ENCODE measurements at places on chromosomes 2 and 18. TPM values are rescaled to one million over a fixed set of nuclear protein-coding genes. Genes with fewer than 3 reads are reported as not detected.

The TMEM18 gene
- total RNA-seq = 19.4 TPM

The PFN4 gene
- total RNA-seq = 0.64 TPM

The TTLL4 gene
- total RNA-seq = 19.9 TPM

The GPR45 gene
- total RNA-seq = not detected

The MOGAT1 gene
- not detected for total RNA-seq

The COX5B gene
- total RNA-seq = 304 TPM

DNA sequence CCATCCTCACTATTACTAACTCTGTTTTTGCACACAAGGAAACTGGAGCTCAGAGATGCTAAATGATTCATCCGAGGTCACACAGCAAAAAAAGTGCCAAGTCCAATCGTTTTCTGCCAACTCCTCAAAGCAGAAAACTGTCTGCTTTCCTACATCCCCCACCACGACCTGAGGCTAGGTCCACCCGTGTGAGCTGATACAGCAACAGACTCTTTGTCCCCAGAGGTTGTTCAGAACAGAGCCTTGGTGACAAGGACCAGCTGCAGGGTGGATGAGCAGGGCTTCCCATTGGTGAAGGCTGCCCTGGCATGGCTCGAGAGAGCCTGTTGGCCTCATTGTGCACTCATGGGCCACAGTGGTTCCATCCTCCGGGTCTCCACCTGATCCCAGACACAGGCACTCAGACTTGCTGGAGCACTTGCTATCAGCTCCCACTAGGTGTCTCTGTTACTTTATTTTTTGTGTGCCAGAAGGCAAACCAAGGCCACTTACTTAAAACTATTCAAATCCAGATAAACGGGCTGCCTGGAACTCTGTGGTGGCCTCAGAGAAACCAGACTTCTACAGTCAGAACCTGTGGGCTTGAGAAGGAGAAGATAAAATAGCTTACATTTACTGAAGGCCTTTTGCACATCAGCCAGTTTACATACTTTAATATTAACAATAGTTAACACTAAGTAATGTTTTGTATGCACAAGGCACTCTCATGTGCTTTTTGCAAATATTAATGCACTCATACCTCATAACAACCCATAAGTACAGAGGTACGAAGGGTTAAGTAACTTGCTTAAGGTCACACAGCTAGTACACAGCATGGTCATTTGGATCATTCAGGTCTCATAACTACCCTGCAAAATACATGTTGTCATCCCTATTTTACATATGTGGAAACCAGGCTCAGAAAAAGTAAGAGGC is 62.9 kb upstream of the CTIF start:
- DNase-seq = peak; percentile 86

- no peak for DNase-seq
Observed at GRCh38 chr2:42443718-42444399, 49.9 kb downstream of the KCNG3 start.

DNA sequence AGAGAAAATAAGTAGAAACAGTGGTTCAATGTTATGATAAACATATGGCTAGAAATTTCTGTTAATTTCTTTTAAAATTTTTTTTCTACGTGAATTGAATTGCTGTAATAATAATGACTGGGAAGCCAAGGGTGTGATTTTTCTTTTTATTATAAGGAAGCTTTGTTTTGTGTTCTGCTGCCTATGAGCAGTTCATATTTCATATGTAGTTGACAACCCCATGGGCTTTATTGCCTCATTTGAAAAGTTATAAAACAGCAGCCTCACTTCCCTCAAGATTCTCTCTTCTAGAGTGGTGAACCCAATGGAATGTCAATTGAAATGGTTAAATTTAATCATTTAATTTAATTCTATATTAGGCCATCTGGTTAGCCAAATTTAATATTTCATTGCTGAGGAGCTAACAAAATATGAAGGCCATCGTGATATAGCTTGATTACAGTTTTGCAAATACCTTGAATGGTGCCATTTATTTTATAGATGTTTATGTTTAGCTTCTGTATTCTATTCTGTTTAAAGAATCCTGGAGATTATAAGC is 72.6 kb upstream of the DOCK10 start:
- no peak for DNase-seq

DNA sequence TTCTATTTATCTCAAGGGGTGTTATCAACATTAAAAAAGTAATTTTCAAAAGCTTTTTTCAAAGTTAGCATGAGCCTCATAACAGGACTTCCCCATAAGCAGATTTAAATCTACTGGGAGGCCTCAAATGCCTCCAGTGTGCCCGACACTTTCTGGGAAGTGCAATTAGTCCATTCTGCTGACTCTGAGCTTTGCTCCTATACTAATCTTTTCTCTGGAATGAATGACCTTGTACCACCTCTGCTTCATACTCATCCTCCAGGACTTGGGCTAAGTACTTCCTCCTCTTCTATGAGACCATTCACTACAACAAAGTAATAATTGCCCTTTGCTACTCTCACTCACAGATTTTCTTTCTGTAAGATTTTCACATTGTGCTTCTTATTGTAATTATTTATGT is 111.1 kb downstream of the RIT2 start:
- DNase-seq = no peak

DNA sequence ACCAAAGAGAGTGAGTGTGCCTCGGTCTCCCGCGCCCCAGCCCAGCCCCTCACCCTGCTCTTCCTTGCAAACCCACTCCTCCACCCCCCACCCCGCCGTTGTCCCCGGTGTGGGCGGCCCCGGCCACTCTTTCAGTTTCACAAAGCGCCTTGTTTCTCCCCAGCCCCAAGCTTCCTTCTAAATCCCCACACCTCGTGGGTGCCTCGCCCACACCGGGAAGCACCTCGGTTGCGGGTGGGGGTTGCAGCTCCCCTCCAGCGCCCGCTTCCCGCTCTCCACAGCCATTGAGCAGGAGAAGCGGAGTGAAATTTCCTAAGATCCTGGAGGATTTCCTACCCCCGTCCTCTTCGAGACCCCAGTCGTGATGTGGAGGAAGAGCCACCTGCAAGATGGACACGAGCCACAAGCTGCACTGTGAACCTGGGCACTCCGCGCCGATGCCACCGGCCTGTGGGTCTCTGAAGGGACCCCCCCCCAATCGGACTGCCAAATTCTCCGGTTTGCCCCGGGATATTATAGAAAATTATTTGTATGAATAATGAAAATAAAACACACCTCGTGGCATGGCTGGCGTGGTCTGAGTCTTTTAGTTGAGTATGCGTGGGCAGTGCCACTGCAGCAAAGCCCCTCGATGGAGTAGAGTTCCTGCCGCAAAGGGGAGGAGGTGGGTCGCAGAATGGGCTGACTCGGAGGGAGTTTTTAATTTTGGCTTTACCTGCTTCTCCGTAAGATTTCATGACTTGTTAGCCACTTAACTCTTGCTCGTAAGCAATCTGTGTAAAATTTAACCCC is 848 bp downstream of the TMSB10 start:
- DNase-seq = no peak

GRCh38 chr2:96265349-96265839 is 403 bp downstream of the TMEM127 start:
- DNase-seq = peak; percentile 36

DNA sequence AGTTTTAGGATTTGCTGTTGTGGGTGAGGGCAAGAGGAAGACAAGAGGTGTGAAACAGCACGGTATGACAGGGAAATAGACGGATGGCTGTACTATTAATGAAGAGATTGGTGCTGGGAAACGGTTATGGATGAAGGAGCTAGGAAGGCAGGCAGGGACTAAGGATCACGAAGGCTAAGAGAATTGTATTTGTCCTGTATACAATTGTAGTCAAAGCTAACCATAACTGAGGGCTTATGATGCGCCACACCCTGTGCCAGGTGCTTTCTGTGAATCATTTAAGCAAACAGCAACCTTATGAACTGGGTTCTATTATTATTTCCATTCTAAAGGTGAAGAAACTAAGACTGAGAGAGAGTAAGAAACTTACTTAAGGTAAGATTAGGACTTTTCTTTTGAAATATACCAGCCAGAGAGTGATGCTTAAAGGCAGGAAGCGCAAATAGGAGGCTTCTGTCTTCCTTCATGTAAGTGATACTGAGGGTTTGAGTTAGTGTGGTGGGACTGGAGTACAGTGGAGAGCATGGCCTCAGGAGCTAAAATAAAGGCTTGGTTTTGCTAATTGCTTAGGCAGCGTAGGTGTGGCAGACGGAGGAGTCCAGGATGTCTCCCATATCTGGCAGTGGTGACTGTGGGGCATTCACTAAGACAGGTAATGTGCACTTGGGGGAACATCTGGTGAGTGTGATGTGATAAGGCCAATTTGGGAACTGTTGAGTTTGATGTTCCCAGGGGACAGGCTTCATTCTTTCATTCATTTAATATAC is 85.8 kb downstream of the PLEKHM3 start:
- DNase-seq = no peak

DNA sequence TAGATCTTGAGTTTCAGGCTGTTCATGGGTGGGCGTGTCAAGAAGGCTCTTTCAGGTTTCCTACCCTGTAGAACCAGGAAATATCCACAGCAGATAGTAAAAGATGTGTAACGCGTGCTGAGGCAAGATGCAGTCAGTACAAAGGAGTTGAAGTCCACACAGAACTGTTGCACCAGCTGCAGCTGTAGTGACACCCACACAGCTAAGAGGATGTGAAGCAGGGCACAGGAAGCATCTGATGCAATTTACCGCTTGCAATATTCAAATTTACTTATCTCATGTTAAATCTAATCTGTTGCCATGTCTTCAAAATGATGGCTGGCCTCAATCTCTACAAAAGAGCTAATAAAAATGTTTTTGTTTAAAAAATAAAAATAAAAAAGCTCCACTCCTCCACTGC is 132.8 kb downstream of the ARHGAP15 start:
- no peak for DNase-seq

DNA sequence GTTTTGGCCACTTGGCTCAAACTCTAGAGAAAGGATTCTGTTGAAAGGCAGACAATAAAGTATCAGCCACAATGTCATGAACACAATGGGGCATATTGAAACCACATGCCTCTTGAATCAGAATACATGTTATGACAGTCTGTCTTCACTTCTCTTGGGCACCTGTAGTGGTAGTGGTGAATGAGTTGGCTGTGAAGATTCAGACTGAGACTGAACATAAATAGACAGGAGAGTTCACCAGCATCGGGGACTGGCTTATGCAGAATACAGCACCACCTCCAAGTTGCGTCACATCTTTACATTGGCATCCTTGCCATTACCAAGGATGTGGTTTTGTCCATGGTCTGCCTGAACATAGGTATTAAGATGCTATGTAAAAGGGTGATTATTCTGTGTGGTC is 336.8 kb downstream of the MYCN start:
- no peak for DNase-seq

DNA sequence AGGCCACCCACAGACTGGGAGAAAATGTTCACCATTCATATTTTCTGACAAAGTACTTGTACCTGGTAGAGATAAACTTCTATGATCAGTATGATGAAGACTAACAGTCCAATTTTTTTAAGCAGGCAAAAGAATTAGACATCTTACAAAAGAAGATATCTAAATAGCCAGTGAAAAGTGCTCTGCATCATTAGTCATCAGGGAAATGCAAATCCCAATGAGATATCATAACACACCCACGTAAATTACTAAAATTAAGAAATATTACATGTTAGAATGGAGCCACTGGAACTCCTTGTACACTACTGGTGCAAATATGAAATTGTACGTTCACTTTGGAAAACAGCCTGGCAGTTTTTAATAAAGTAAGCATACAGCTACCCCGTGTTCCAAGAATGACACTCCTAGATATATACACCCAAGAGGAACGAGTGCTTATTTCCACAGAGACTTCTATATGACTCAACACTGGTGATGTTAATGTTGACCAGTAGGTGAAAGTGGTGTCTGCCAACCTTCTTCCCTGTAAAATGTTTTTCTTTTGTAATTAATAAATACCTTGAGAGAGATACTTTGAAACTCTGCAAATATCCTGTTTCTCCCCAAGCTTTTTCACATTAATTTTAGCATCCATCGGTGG is 80.3 kb downstream of the NPAS2 start:
- DNase-seq = no peak

DNA sequence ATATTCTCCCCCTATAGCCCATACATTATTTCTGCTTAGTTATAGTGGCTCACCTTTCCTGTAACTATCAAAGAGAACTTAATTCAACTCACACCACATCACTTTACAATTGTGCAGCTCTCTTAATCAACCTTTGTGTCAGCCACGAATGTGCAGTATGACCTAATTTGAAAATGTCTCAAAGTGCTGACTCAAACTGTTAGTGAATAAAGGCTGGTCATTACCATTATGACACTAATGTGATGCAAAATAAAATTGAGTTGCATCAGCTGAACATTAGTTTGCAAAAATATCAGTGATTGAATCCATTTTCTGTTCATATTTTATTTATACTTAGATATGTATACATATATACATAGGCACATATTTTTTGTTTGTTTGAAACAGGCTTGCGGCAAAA is 251.8 kb downstream of the MEIS1 start:
- no peak for DNase-seq
